Right cardiac atrium (tissue), 5 donors: ENCODE measurements at places on chromosomes 6 and 20. TPM values are rescaled to one million over a fixed set of nuclear protein-coding genes. Genes with fewer than 3 reads are reported as not detected.
A peak's percentile ranks its signal among the peaks of the same experiment; 100 is the strongest.

GRCh38 chr20:1094751-1095150 lies 23.7 kb upstream of the PSMF1 start:
- DNase-seq = no peak

- DNase-seq = no peak
Measured at GRCh38 chr20:40628877-40629276, 60.2 kb downstream of the MAFB start.

Gene PRSS16
- total RNA-seq = 1.7 TPM

DNA sequence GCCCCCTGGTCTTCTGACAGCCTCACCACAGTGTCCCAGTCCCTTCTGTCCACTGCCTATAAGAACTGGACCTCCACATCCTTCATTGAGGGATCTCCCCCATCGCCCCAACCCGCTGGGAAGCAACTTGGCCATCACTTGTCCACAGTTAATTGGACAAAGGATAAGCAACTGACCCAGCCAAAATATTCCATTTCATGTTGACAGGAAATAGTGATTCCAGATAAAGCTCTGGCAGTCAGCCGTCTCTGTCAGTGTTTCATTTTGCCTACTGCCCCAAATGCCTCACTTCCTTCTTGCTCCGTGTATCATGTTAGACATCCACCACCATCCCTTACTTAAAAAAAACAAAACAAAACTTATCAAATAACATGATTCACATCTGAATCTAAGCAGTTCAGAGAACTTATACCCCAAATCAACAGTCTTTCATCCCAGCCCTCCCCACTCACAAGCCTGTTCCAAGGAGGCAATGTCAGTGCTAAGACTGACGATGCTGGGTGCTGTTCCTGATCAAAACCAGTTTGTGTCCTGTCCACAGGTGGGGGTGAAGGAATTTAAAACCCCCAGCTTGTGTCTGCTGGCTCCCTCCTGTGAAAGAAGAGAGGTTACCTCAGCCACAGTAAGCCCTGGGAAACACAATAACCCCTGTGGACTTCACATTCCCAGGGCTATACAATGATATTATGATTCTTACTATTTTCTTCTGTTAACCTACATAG lies 162.5 kb downstream of the WDR27 start:
- peak; percentile 58 for DNase-seq

DNA sequence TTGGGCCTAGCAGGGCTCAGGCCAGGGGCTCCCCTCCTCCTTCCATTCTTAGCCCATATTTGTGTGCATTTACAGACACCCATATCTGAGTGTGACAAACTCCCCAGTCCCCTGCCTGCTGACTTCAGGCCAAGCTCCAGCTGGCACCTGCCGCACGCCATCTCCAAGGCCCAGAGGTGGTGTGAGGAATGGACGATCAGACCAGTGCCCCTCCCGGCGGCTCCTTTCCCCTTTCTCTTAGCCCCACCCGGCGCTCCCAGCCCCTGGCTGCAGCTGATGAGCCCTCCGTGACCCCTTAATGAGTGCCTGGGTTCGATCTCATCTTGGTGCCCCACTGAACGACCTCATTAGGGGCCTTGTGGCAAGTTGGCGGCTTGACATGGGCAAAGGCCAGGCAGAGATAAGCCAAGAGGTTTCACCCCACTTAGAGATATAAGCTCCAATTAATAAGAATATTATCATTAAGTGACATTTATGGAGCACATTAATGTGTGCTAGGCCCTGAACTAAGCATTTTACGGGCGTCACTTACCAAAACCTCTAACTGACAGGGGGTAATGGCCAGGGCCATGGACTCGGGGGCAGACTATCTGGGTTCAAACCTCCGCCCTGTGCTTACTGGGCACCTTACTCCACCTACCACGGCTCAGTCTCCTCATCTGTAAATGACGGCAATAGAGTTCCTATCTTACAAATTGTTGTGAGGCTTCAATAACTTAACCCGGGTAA lies 17.5 kb downstream of the ADA start:
- DNase-seq = peak; percentile 71

GRCh38 chr6:91276315-91276714 lies 689.4 kb upstream of the MAP3K7 start:
- DNase-seq = no peak

GRCh38 chr6:22001396-22002027 lies 295.3 kb downstream of the PRL start:
- no peak for DNase-seq

Gene NKX2-2
- not detected for total RNA-seq

Gene RIMS4
- total RNA-seq = 0.57 TPM

DNA sequence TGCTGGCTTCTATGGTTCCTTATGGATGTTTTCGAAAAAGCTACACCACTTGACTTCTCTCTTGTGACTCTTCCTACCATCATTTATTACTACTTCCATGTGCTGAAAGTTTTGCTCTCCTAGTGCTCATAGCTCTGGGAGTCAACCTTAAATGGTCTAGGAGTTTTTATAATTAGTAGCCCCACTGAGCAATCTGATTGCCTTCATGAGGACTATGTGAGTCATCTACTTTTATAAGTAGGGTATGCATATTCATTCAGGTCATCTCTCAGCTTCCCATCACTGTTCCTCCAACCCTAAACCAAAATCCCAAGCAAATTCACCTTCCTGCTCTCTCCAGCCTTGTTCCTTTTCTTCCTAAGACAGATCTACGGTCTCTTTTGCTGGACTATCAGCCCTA lies 17.4 kb upstream of the FAXC start:
- no peak for DNase-seq

DNA sequence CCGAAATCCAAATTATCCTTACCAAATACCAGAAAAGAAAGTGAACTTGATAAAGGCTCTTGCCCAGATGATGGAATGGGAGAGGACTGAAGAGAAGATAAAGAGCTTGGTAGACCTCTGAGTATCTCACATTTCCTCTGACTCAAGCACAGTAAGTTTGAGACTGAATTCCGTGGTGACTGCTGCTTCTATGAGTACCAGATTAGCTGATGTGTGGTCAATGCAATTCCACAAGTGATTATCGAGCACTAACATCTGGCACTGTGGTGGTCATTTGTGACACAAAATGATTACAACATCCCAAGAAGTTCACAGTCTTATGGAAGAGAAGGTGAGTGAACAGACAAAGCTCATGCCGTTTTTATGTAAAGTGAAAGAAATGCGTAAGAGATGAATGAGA lies 2.6 kb upstream of the RPS6KA2 start:
- DNase-seq = no peak

GRCh38 chr20:51318058-51318949 lies 224.2 kb downstream of the NFATC2 start:
- peak; percentile 60 for DNase-seq

DNA sequence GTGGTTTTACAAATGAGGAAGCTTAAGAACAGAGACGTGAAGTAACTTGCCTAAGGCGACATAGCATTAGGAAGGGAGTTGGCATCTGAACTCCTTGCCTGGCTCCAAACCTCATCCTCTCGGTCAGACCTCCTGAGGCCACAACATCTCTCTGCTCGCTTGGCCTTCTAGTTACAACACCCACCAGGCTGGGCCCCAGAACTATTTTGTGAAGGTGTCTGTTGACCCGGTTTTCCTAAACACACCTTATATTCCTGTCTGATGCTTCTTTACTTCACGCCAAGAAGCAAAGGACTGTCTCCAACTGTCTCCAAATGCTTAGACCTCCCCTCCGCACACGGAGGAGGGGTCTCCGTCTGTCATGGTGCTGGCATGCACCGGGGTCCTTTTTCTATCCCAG lies 326.6 kb downstream of the THBS2 start:
- DNase-seq = no peak

DNA sequence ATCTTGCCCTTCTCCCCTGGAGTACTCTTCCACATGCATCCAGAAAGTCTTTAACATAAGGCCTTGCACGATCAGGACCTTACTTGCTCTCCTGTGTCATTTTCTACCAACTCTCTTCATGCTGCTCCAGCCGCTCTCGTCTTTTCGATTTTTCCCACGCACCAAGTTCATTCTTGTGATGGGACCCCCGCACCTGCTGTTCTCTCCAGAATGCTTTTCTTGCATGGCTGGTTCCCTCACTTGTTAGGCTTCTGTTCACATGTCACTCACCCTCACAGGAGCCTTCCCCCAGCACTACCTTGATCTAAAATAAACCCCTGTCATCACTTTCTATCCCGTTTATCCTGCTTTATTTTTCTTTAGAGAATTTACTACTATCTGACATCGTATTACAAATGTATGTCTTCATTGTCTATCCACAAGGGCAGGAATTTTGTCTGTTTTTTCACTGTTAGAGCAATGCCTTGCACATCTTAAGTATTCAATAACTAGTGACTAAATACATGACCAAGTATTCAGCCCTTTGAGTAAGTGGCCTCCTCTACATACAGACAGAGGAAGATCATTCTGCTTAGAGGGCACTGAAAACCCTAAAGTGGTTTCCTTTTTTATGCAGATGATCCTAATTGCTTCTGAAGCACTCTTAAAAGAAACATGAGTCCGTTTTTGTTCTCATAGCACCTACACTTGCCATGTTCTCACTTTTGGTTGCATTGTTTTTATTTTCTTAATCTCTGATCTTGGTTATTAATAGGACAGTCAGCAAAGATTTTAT lies 166.9 kb downstream of the SLC16A10 start:
- no peak for DNase-seq

GRCh38 chr20:4853004-4853403 lies 131.3 kb downstream of the PRND start:
- DNase-seq = no peak

GRCh38 chr6:106180208-106180607 lies 94.1 kb downstream of the PRDM1 start:
- no peak for DNase-seq

GRCh38 chr6:138248878-138249277 lies 30.6 kb upstream of the PBOV1 start:
- DNase-seq = no peak

Gene ISM1
- total RNA-seq = 1.9 TPM

Gene IL17F
- not detected for total RNA-seq

- DNase-seq = no peak
Measured at GRCh38 chr6:5854899-5855298, 151.8 kb downstream of the NRN1 start.

DNA sequence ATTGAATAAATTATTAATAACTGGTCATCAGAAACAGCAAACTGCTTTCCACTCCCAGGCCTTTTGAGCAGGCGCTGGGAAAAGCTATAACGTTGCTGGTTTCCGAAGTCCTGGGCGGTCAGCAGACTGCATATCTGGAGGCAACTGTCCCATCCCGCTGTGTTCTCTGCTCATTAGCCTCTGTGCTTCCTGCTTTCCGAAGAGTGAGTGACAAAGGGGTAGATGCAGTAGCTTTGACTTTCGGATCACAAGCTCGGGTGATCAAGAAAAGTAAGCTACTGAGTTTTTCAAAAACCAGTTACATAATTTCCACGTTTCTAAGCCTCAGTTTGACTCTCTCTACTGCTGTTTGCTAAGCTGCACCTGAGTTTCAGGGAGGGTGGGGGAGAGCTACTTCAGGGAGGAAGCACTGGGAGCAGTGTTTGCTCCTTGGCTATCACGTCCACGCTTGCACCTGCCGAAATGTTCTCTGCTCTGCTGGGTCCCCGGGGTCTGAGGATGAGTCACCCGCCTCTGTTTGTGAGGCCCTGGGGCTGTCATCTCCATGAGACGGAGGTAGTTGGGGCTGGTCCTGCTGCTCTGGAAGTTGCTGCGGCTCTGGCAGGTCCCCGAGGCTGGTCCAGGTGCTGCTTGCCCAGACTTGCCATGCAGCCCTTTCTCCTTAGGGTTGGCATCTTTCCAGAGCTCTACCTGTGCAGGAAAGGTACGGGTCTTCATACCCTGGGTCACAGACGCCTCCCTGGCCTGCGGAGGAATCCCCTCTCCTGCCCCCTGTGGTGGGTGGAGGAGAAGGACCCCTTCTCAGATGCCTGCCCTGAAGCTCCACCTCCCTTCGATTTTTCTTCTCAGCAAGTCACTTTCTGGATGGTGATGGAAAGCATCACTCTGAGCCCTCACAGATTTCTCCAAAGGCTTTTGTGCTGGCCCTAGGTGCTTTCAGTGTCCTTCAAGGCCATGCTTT lies 220.0 kb downstream of the QKI start:
- DNase-seq = no peak

Gene KHDC1L
- total RNA-seq = not detected

DNA sequence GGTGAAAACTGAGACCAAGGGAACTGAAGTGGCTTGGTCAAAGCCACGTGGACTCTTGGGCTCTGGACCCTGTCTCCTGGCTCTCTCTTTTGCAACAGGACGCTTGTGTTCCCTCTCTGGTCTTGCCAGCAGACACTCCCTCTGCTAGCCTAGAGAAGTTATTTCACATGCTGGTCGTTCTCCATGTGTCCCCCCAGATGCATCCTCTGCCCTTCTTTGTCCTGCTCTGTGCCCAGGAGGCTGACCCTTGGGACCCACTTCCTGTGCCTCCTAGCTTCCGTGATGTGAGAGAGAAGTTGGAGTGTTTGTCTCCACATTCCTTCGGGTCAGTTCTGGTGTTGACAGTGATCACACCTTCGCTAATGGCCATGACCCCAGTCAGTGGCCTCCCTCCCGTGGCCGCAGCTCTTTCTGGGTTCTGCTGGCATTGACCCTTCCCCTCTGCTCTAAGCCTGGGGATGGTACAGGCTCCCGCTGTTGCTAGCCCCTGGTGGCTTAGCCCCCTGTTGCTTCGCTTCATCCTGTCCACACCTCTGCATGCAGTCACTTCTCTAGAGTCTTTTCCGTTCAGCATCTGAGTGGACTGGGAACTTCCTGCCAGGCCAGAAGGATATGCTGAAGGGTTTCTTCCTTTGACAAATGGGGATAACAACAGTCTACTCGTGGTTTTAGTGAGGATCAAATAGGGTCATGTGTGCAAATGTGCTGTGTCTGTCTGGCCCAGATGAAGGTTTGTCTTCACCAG lies 70.1 kb upstream of the BMP2 start:
- DNase-seq = no peak

DNA sequence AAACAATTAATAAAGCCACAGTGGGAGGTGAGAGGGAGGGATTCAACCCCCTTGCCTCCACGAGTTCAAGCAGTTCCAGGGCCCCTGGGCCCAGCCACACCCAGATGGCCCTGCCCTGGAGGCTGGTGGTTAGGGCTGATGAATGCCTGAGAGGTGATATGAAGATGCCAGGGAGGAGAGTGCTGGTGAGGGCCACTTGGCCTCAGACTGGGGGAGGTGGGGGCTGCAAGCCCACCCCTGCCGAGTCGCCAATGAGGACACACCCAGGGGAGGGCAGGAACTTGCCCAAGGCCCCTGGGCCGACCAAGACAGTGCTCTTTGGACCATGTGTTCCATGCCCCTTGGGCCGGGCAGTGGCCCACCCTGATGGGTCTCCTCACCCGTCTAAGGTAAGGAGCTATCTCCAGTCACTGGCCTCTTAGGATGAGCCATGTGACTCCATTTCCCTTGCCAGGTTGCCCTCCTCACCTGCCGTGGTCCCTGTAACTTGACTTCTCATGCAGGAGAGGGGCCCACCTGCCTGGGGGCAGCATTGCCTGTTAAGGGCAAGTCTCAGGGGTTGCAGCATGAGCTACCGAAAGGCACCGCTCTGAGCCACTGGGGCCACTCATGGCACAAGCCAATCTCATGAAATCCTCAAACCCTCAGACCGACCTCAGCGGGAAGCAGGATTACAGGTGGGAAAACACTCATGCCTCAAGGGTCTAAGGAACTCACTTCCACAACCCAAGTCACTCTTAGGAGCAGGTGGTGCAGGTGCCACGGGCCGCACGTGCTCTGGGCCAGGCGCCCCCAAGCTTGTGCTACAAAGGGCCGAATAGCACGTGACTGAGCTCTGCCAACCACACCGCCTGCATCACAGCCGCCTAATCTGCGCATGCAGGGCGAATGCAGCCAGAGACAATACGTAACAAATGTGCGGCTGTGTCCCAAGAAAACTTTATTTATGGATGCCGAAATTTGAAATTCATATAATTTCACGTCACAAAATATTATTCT lies 147.4 kb upstream of the MLN start:
- DNase-seq = no peak

GRCh38 chr20:41618807-41619311 lies 682 bp upstream of the CHD6 start:
- DNase-seq = no peak

- no peak for DNase-seq
Measured at GRCh38 chr20:43186312-43186711, 3.4 kb downstream of the PTPRT start.
